ENCODE measurements at places on chromosomes 5 and 9. TPM values are rescaled to one million over a fixed set of nuclear protein-coding genes. Genes with fewer than 3 reads are reported as not detected.

- no peaks in the 10 kb centered on the region for H3K27me3 ChIP-seq
- H3K4me3 ChIP-seq, result no peak overlapping the region
Measured at GRCh38 chr5:7756453-7756852, 94.5 kb downstream of the CFAP90 start.

- DNase-seq, result no peak
- peaks cover 14% of the 10 kb centered on the region for H3K4me1 ChIP-seq
- no peaks in the 10 kb centered on the region for H3K27me3 ChIP-seq
- H3K4me3 ChIP-seq, result no peak overlapping the region
- H3K27ac ChIP-seq, result no peak overlapping the region
Measured at GRCh38 chr5:135229679-135230132, 169.3 kb downstream of the MACROH2A1 start.

Gene TRMT10B
- 8.7 TPM for total RNA-seq

DNA sequence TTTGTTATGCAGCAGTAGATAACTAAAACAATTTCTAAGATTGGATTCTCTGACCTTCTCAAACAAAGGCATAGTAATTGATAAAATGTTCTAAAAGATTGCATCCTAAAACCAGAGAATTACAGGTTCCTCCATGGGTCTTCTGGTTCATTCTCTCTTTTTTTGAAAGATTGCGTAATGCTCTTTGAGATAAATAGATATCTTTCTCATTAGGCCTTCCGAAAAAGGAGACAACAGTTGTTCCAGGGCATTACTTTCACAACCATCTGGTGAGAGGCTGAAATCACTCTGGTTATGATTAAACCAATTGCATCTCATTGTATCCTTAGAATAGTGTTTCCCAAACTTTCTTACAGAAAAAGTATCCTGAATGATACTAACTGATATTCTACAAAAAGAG lies 174.7 kb upstream of the NREP start:
- H3K27ac ChIP-seq, result no peak overlapping the region
- no peaks in the 10 kb centered on the region for H3K4me1 ChIP-seq
- no peak for DNase-seq
- no peaks in the 10 kb centered on the region for H3K27me3 ChIP-seq

Gene HAPLN1
- not detected for total RNA-seq

GRCh38 chr9:87119328-87119881 lies 172.1 kb upstream of the GAS1 start:
- peak; percentile 66 for DNase-seq
- peaks cover 8% of the 10 kb centered on the region for H3K4me1 ChIP-seq
- peak overlapping the region; percentile 56 for H3K27ac ChIP-seq
- H3K36me3 ChIP-seq, result no peaks in the 10 kb centered on the region
- H3K4me3 ChIP-seq, result no peak overlapping the region

Data from adrenal gland (tissue), 19 donors.